Stimulated activated naive CD8-positive, alpha-beta T cell treated with anti-CD3 and anti-CD28 coated beads, Interleukin-15, amount 100 ng/mL, for 72 hours (primary cell): ENCODE measurements at places on chromosomes 6 and 20.
A peak's percentile ranks its signal among the peaks of the same experiment; 100 is the strongest.

GRCh38 chr6:97443408-97444080 is 160.5 kb upstream of the MMS22L start:
- no peak for DNase-seq

GRCh38 chr6:38415231-38416005 is 224.3 kb downstream of the BTBD9 start:
- DNase-seq: no peak

- no peak for DNase-seq
These were observed 44.7 kb downstream of the RGS17 start for GRCh38 chr6:153086225-153086990.

DNA sequence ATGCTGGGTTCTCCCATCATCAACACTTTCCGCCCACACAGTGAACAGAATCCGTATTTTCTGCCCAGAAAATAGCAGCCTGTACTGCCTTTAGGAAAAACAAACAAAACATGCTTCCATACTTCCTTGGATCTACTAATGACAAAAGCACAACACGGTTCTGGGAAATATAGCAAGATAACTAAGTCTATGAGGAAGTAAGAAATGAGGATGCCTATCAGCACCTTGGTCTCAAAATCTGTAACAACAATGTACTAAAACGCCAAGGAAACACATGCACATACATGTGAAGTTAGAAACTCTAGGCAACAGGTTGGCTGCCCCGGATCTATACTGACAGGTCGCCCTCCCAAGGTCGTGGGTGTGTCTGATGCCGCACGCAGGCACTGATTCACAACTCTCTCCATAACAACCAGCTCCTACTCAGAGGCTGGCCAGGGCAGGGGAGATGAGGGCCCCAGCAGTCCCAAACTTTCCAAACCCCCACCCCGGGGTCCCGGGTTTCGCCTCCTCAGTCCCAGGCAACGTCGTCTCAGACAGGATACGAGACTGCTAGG is 710 bp downstream of the BTBD9 start:
- DNase-seq: peak; percentile 50

DNA sequence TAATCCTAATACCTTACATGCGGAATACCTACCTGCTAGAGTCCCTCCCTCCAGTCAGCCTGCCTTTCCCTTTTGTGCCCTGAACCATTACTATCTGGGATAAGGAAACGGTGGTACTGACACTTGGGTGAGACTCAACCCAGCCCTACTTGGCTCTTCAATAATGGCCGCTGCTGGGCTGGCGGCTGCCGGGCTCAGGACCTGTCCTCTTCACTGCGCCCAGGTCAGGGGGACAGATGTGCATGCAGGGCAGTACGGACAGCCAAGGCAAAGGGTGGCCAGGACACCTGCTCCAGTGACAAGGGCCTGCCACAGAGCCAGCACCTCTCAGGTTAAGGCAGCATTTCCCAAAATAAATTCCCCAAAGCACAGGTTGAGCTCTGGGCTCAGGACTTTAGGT is 29.9 kb downstream of the UBE2V1 start:
- DNase-seq: no peak

DNA sequence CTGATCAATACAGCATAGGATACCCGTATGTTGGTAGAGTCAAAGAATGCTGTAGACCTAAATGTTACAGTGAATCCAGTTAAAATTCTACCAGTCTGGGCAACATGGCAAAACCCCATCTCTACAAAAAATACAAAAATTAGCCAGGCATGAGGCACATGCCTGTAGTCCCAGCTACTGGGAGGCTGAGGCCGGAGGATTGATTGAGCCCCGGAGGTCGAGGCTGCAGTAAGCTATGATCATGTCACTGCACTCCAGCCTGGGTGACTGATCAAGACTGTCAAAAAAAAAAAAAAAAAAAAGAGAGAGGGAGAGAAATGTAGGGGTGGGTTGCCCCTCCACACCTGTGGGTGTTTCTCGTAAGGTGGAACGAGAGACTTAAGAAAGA is 167.5 kb downstream of the SLC16A10 start:
- DNase-seq: no peak

DNA sequence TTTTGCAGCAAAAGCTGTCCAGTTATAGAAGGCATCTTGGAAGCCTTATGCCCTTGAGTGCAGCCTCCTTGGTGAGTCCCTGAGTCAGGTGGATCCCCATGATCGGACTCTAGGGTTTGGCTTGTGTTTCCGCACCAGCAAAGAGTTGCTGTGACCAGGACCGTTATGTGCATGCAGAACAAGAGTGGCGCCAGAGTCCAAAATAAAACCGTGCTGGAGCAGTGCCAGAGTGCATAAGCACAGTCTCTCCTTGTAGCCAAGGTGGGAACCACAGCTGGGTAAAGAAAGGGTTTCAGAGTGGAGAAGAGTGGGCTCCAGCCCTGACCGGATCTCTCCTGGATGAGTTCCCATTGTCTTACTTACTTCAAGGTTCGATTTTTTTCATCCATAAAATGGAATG is 58.6 kb downstream of the FOXA2 start:
- DNase-seq: no peak

GRCh38 chr20:49335476-49335875 is 57.6 kb upstream of the ZNFX1 start:
- no peak for DNase-seq

GRCh38 chr6:5996714-5997419 is 9.9 kb downstream of the NRN1 start:
- DNase-seq: no peak

DNA sequence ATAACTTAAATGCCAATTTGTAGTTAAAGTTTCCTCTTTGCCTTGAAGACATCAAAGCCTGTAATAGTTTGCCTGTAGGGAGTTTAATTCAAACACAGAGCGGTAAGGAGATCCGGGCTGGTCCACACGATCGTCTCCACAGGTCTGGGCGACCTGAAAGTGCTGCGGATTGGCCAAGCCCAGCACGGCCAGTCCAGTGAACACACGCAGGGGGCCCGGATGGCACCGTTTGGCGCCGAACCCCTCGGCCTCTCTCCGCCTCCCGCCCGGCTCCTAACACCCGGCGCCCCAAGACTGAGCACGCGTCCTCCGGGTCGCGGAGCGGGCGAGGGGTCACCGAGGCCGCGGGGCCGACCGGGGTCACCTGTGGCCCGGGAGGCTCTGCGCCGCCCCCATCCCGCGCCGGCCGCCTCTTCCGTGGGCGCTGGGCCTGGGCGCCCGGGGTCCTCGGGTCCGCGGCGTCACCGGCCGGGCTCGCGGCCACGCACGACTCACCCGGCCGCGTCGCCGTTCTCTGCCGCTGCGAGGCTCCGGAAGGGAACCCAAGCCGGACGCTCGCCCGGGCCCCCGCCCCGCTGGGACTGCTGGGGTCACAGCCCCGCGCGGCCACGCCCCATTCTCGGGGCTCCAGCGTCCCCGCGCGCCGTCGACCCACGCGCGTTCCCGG is 481 bp downstream of the SERPINB6 start:
- peak; percentile 69 for DNase-seq

GRCh38 chr6:36874443-36875249 is at the start of gene PPIL1:
Gene PPIL1, minus strand, starts transcription at chr6:36874803. Its CDS starts 31 bp downstream, at chr6:36874772.
- DNase-seq: peak; percentile 89

DNA sequence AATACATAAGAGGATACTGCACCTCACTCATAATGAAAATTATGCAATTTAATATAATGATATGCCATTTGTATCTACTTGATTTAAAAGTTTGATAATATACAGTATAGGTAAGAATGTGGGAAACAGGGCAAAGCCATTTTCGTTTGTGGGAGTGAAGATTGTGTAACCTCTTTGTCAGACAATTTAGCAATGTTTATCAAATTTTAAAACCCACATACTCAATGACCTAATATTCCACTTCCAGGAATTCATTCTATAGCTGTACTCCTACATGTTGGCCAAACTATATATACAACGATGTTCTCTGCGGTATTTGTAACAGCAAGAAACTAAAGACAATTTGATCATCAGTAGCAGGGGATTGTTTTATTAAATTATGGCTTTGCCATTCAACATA is 17.8 kb upstream of the FKBP5 start:
- DNase-seq: no peak

DNA sequence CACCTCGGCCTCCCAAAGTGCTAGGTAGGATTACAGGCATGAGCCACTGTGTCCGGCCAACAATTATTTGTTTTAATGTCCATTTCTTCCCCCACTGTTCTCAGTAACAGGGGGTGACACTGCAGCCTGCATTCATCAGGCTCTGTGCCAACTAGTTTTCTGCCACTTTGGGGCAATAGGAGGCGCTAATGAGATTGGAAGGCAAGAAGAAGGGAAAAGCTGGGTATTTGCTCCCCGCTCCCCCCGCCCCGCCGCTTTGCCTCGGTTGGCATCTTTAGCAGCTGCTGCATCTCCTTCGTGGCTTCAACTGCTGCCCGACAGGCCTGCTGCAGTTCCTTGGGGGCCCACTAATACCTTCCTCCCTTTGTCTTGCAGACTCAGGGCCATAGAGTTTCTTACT is 35.0 kb upstream of the MDGA1 start:
- DNase-seq: no peak

DNA sequence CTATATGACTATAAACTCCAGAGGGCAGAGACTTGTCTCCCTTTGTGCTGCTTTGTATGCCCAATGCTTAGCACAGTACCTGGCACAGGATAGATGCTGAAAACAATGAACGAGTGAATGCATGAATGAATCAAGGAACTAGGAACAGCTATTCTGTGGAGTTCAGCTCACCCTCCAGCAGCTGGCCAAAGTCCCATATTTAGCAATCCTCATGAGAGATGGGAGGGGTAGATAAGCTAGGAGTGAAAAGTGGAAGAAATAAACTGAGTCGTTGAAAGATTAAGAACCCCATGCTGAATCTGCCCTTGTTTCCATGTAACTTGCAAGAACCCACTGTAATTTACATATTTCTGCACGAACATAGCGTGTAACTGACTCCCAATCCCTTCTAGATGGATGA is 106.5 kb downstream of the MAFB start:
- DNase-seq: no peak

DNA sequence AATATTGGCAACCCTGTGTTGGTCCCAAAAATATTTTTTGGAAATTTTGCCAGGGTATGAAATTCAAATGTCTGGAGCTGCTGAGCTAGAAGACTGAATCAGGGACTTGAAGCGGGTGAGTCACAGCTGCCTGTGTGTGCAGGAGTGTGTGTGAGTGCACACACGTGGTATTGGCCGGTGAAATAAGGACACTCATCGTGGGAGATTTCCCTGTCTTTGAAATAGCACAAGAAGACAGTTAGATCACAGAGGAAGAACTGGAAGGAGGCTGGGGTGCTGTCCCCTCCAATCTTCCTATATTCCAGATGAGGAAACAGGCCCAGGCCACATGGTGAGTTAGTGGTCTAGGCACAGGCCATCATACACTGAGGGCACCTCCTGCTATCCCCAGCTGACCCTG is 123.8 kb upstream of the MLN start:
- DNase-seq: no peak

- no peak for DNase-seq
These were observed 5.6 kb upstream of the TBPL1 start for GRCh38 chr6:133947302-133947900.

DNA sequence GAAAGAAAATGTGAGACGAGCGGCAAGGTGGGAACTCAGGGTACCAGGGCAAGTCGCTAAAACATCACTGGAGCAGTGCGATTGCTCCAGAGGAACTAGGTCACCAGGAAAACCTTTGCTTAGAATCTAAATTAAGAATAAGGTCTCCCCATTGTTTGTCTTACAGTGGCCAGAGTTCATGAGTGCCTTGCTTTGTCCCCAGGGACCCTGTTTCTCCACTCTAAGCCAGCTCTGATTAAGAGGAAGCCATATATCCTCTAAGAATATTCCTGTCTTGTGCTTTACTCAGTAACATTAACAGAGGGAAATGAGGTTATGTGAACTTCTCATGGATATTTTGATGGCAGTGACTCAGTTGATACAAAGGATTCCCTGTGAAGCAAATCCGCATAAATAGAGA is 305.8 kb downstream of the CD83 start:
- DNase-seq: no peak

- DNase-seq: no peak
These were observed 280.3 kb upstream of the TCF21 start for GRCh38 chr6:133608620-133609019.

- DNase-seq: no peak
These were observed 44.6 kb downstream of the SSR1 start for GRCh38 chr6:7268362-7268761.

- DNase-seq: no peak
These were observed 193.2 kb upstream of the SALL4 start for GRCh38 chr20:51995551-51995951.

DNA sequence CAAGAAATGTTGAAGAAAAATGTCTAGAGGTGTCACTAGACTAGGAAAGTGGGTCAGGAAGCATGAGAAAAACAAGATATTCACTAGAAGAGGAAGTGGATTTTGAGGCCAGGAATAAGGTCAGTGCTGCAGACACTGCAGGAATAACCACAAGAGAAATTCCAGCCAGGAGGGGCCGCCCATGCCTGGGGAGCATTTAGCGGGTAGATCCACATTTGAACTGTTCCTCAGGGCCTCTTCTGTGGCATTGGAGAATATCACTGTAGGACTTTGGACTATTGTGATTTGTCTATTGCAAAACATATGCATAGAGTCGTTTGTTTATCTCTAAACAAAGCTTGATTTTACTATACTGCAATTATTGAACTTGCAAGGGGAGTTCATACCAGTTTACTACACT is 49.6 kb upstream of the CCDC28A start:
- DNase-seq: no peak

DNA sequence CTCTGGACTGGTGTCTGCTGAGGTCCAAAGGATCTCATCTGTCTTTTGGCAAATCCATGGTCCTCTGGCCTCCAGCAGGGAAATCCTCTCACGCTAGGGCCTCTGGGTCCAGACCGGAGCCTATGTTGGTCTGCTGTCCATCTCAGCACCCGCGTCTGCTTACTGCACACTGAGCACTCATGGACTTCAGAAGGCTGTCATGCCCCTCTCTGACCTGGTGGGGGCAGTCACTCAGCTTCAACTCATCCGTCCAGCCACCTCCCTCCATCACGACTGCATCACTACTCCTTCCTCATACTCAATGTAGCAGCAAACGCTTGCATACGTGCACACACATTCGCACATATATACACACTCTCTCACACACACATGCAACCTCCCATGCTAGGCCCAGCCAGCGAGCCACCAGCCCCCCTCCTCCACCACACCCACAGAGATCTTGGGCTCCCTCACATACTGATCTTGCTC is 33.3 kb downstream of the GABRR2 start:
- peak; percentile 21 for DNase-seq

- DNase-seq: no peak
These were observed 129.8 kb downstream of the SLC23A2 start for GRCh38 chr20:4871486-4871885.

DNA sequence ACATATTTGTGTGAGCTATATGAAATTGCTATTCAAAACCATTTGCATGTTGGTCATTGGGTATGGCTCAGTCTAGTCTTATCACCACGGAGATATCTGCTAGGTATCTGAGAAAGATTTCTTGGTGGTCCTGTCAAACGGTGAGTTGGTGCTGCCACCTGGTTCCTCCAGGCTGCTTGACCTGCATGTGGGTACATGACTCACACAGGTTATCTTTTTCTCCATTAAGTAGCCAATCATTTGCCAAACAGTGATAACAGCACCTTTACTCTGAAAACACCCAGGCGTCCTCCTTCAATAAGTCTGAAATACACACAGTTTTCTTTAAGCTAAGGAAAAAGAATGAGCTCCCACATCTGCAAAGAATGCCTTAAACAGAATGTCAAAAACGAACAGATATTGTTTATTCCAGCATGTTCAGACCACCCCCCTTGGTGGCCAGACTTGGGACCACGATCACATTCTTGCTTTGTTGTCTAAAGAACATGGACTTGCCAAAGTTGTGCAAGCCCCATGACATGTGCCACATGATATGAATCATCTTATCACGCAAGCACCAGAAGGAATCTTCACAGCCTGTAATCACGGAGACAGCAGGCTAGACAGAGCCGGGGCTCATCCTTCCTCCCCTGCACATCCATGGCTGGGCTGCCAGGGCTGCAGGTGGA is 200.7 kb upstream of the THBS2 start:
- no peak for DNase-seq
